ENCODE measurements at places on chromosomes 16 and 17.
A peak's percentile ranks its signal among the peaks of the same experiment; 100 is the strongest.

- no peak for DNase-seq
Observed at GRCh38 chr16:67034487-67034886, 5.5 kb downstream of the CBFB start.

GRCh38 chr16:86249631-86250030, 260.7 kb upstream of the FOXF1 start:
- DNase-seq, result no peak

DNA sequence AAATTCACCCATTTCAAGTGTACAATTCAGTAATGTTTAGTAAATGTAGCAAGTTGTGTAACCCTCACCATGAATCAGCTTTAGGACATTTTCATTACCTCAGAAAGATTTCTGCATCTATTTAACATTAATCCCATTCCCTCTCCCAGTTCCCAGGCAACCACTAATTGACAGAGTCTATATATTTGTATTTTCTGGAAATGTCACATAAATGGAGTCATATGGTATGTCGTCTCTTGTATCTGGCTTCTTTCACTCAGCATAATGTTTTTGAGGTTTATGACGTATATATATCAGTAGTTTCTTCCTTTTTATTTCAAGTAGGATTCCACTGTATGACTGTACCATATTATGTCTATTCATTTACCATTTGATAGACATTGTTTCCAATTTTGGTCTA, 199.8 kb downstream of the CYB561 start:
- no peak for DNase-seq

DNA sequence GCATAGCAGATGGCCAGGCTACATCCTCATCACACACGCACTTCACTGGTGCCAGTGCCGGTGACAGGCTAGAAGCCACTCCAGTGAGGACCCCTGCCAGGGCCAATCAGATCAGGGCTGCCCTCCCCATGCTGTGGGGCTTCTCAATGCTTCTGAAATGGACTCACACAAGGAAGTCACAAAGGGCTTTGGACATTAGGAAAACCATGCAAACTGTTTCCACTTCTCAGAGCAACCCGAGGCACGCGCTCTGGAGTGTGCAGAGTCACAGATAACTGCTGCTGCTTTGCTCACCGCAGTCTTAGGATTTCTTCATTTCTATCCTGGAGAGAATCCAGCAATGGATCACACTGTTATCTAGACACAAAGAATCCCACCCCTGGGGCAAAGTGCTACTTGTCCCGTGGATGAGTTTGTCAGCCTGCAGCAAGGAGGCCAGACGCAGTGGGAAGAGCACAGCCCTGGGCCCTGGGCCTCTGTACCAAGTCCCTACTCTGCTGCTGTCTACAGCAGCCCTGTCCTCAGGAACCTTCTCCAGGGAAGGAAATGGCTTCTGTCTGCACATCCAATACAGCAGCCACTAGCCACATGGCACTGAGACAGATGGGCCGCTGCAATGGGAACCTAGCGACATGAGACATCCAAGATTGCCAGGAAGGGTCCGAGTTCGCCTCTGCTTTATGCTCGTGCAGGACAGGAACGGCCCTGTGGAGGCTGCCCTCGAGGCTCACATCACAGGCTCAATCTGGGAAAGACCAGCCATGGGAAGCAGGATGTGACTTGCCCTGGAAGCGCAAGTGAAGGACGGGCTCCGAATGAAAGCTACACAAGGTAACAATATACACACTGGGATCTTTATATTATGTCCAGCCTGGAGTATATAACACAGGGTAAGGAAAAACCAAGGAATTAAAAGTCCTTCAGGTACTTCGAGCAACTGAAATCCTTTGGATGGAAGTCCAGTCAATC, 169.3 kb downstream of the ZFHX3 start:
- DNase-seq, result no peak

DNA sequence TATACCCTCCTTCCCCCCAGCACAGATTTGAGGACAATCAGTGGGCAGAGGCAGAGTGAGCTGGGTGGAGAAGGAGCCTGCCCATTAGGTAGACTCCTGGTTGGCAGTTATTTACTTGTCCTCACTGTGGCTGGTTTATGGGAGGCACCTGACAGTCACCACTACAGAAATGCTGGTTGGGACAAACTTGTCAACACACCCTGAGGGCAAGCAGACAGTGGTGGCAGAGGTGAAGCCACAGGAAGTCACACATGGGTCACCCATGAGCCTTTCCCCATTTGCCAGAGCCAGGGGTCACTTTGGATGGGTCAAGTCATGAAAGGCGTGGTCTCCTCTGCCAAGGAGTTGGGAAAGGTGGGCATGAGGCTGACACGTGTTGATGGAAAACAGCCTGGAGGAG, 6.4 kb downstream of the SCNN1G start:
- DNase-seq, result no peak

DNA sequence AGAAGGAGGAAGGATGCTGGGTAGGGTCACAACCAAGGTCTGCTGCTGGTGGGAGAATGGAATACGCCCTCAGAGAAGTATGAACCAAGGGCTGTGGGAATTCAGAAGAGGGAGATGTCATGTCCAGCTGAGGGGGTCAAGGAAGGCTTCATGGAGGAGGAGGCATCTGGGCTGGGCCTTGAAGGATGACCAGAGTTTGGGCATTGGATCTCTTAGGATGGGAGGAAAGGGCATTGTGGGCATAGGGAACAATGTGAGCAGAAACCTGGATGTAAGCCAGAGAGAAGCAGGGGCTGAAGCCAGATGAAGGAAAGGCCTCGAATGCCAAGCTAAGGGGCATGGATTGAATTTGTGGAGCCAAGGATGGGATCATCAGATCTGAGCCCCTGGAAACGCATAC, 49.2 kb upstream of the MAP3K14 start:
- DNase-seq, result no peak

DNA sequence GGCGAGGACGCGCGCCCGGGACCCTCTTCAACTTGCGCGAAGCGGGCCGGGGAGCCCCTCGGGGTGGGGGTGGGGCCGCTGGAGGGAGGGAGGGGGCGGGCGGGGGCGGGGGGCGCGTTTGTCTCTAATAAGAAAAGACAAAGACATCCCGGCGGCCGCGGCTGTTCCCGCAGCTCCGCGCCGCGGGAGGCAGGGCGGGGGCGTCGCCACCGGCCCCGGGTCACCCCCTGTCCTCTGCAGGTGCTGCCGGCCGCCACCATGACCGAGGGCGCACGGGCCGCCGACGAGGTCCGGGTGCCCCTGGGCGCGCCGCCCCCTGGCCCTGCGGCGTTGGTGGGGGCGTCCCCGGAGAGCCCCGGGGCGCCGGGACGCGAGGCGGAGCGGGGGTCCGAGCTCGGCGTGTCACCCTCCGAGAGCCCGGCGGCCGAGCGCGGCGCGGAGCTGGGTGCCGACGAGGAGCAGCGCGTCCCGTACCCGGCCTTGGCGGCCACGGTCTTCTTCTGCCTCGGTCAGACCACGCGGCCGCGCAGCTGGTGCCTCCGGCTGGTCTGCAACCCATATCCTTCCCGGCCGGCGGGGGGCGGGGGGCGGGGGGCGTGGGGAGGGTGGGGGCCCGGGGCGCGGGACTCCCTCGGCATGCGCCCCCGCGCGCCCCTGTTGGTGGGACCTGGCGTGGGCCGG, 714 bp downstream of the CACNA1H start:
- no peak for DNase-seq

GRCh38 chr16:86958423-86958822, 358.8 kb downstream of the C16orf95 start:
- DNase-seq, result no peak

DNA sequence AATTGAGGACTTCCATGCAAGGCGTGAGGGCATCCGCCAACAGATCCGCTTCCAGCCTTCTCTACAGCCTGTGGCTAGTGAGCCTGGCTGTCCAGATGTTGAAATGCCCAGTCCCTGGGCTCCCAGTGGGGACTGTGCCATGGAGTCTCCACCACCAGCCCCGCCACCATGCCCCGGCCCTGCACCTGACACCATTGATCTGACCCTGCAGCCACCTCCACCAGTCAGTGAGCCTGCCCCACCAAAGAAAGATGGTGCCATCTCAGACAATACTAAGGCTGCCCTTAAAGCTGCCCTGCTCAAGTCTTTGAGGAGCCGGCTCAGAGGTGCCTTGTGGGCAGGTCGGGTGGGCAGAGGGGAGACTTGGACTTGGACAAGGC, 3.1 kb downstream of the MAPK7 start:
- DNase-seq, result no peak

DNA sequence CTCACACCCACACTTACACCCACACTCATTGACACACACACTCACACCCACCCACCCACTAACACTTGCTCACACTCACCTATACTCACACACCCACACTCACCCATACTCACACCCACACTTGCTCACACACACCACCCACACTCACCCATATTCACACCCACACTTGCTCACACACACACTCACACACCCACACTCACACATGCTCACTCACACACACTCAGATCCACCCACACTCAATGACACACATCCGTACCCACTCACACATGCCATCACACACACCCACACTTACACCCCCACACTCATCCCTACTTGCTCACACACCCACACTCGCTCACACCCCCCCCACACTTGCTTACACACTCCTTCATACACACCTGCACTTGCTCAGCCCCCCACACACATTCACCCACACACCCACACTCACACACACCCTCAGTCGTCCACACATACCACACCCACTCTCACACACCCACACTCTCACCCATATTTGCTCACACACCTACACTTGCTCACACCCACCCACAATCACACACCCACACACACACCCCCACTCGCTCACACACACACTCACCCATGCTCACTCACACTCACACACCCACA, 321.1 kb upstream of the N4BP1 start:
- DNase-seq, result no peak

DNA sequence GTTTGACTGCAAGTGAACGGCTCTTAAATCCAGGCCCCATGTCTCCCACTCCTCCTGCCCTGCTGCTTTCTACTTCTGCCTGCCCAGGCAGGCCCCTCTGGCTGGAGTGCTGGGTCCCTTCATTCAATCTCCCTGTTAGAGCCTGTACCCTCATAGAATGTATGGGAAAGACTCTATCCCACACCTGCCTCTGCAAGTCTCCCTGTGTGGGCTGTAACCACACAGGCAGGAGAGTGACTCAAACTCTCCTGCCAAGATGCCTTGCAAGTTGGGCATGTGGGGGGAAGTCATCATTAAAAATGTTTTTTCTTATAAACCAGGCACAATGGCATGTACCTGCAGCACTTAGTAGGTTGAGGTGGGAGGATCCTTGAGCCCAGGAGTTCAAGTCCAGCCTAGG, 77.5 kb downstream of the PLXDC1 start:
- DNase-seq, result no peak

- no peak for DNase-seq
Observed at GRCh38 chr17:20992416-20992815, 50.4 kb downstream of the USP22 start.

DNA sequence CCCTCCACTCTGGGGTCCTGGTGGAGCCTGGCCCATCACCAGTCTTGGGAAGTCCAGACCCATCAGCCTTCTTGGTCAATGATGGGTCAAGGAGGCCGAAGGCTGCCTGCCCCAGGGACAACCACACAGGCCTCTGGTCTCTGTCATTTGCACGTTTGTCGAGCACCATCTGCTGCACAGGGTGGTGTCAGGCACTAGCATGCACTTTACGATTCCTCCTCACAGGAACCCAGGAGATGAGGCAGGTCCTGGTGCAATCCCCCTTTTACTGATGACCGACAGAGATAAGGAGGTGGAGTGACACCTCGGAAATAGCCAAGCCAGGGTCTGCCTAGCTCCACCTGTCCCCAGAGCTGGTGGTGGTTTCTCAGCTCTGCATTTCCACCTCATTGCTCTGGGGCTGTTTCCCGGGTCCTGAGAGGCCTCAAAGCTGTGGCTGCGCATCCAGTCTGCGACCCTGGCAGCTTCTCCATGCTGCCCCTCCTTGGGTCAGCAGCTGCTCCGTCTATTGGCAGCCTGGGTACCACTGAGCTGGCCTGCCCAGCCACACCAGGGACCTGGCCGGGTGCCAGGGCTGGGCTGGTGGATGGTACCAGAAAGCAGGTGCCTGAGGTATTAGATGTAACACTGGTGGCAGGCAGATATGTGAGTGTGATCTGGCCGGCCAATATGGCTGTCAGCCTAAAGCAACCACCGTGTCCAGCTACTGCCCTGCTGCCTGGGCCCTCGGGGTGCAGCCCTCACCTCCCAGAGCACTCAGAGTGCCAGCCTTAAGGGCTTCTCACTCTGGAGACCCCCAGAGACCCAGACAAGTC, 10.0 kb downstream of the MMP15 start:
- no peak for DNase-seq

- no peak for DNase-seq
Observed at GRCh38 chr17:10638151-10638550, 19.0 kb downstream of the MYH3 start.

DNA sequence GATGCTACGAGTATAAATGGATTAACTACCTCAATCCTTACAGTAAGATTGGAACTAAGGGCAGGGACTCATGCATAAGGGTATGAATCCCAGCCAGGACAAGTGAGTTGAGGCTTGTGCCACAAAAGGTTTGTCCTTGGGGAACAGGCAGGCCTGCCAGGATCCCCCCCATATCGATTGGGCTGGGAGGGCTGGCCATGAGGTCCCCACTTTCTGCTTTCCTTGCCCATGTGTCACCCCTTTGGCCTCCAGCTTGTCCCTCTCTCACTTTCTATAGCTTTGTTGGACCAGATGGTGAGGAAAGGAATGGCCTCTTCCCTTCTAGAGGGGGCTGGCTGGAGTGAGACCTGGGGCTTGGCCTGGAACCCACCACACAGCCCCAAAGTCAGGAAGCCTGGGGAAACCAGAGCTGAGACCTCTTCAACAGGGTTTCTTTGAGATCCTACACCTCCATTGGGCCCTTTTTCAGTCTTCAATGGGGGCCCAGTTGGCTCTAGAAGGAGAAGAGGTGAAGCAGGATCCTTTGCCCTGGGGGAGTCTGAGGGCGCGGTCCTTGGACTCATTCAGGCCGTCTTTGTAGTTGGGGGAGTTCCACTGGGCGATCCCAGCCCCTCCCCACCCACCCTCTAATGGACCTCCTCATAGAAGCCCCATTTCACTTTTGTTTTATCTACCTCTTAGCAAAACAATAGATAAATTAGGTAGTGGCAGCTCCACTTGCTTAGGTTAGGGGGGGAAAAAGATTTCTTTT, 57.3 kb downstream of the IGF2BP1 start:
- DNase-seq, result no peak

- no peak for DNase-seq
Observed at GRCh38 chr17:11610999-11611566, 12.8 kb downstream of the DNAH9 start.

GRCh38 chr16:69494991-69495392, 70.6 kb downstream of the CYB5B start:
- DNase-seq, result no peak

- peak; percentile 87 for DNase-seq
Observed at GRCh38 chr17:17568772-17569195, 22.7 kb downstream of the PEMT start.

DNA sequence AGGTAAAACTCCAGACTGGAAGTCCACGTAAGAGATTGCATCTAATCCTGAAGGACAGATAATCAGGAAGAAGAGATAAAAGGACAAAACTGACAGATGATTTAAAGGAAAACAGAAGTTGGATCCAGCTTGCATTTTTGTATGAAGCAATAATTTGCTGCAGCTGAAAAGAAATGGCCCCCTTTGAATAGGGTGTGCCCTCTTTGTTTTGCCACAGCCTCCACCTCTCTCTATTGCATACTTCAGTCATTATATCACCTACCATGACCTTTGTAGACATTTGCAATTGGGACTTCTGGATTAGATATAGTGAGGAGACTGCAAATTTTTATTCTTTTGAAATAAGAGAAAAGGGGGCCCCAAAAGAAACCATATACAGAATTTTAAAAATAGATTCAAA, 8.1 kb downstream of the NOG start:
- DNase-seq, result no peak

GRCh38 chr17:61395983-61396585, 3.6 kb upstream of the TBX2 start:
- no peak for DNase-seq

All from body of pancreas (tissue), 4 donors.